ENCODE measurements at places on chromosomes 7 and 10.

DNA sequence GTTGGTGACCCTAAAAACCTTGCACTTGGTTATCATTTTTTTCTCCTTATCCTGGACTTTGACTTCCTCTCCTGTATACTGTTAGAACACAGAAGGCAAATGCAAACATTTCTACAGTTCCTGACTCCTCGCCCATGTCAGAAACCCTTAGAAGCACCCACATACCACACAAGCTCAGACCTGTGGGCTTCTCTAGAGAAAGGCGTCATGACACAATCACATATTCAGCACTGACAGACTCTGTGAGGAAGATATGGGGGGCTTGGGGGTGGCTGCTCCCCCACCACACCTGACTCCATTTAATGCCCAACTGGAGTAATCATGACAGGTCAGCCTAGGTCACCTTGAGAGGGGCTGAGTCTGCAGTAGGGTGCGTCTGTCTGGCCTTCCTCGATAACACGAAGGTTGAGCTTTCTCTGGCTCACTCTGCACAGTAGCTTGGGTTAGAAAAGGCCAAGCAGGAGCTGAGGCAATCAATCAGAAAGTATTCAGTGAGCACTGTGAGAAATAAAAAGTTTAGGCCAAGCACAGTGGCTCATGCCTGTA is 50.9 kb downstream of the CCDC3 start:
- no peak for DNase-seq

DNA sequence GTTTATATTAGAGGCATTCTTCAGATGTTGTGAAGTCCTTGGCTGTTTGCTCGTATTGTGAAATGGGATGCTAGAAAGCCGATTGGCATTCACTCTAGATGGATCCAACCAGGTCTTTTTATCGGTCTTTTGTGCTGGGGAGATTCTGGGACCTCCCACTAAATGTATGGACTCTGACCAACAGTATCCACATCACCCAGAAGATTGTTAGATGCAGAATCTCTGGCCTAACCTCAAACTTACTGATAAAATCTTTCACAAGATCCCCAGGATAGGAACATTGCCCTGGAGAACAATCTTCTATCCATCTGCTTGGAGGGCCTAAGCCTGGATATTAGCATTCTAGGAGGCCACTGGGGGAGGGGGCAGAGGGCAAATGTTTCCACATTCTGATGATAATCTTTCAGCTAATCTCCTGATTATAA is 160.9 kb downstream of the PLXDC2 start:
- DNase-seq, result no peak

- no peak for DNase-seq
Measured at GRCh38 chr10:387909-388660, 252.8 kb downstream of the ZMYND11 start.

GRCh38 chr7:122675621-122676020 is 23.3 kb downstream of the RNF133 start:
- DNase-seq, result no peak

DNA sequence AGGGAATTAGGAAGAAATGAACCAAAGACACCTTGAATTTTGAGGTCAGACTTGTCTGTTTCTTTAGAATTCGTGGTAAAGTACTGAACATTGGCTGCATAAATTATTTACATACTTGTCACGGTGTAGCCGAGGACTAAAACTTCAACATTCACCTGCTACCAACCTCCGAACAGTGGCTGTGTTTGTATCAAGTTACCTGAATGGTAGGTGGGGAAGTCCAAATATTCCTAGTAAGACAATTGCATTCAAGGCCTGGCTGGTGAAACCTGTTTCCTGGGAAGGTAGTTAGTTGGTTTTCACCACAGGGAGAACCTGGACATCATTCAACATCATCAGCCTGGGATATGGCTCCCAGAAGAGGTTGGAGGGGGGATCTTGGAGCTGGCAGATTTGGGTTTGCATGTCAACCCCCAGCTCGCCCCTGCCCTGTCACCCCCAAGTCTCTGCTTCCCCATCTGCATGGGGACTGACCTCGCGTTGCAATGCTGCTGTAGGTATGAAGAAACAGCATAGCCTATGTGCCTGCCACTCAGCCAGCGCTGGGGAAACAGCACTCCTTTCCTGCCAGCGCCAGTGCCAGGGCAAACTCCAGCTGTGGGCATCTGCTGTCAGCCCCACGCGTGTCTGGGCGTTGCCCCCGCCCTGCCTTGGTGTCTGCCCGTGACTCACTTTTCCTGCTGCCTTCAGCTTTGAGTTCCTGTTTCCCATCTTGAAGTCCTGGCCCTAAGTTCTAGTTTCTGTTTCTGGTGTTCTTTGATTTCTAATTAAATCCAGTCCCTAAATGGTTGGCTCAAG is 12.7 kb upstream of the LARP4B start:
- DNase-seq, result no peak

DNA sequence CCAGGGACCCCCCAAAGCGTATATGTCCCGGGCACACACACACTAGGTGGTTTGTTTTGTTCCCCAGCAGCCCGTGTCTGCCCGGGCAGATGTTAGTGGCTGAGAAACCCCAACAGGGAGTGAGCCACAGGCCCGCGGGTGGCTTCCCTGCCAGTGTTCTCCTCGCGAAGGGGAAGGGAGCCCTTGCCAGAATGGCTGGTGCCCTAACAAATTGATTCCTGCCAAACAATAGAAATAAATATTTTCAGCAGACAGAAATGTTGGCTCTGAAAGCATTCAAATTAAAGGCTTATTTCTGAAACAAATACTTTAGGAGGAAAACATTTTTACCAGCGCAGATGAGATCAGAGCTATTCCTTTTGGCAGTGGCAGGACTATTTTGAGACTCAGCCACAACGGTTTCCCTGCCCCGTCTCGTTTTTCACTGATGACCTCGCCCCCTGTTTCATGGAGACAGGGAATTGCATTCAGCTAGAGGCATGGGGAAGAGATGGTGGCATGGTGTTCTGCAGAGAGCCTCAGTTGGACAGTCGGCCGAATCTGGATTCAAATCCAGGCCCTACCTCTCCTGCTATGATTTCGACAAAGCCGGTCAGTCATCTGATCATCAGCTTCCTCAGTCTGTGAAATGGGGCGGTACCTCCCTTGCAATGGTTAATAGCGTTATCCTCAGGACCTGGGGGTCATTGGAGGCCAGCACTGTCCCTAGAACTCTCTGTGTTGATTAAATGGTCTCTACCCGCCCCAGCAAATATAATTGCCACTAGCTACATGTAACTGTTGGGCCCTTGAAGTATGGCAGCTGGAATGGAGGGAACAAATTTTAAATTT is 84.5 kb downstream of the CUX1 start:
- no peak for DNase-seq

GRCh38 chr10:11913079-11913641 is 90.0 kb downstream of the PROSER2 start:
- DNase-seq, result no peak

DNA sequence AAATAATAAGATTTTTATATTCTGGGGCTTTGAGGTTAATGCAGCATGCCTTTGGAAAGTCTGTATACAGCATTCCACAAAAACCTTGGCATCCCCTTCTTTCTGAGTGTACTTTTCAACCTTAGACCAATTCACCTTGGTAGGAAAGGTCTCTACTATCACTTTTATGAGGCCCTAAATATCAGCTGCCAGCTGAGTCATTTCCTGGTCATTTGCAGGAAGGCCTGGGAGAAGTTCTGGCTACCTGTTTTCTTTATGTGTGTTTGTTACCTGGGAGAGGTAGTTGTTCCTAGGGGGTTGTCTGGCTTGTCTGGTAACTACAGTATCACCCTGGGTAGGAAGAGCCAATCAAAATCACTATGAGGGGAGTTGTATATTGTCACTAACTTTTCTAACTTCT is 4.1 kb downstream of the SPAM1 start:
- DNase-seq, result no peak

GRCh38 chr7:111192614-111193413 is 101.9 kb downstream of the LRRN3 start:
- no peak for DNase-seq

- DNase-seq, result no peak
Measured at GRCh38 chr7:133183969-133184368, 68.9 kb upstream of the EXOC4 start.

GRCh38 chr10:101027106-101027720 is 3.7 kb downstream of the PDZD7 start:
- no peak for DNase-seq

DNA sequence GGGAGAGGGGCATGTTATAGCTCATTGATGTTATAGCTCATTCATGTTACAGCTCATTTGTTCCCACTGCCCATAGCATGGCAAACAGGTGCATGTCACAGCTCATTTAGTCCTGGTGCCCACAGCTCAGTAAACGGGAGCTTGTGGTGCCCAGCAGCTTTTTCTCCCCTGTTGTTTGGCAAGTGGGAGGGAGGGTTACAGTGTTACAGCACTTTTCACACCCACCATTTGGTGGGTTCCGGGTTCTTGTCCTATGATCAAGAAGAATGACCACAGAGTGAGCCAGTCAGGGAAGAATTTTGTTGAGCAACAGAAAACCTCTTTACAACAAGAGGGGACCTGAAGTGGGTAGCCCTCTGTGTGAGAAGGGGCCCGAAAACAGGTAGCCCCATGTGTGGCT is 162.8 kb upstream of the CSTF2T start:
- no peak for DNase-seq

DNA sequence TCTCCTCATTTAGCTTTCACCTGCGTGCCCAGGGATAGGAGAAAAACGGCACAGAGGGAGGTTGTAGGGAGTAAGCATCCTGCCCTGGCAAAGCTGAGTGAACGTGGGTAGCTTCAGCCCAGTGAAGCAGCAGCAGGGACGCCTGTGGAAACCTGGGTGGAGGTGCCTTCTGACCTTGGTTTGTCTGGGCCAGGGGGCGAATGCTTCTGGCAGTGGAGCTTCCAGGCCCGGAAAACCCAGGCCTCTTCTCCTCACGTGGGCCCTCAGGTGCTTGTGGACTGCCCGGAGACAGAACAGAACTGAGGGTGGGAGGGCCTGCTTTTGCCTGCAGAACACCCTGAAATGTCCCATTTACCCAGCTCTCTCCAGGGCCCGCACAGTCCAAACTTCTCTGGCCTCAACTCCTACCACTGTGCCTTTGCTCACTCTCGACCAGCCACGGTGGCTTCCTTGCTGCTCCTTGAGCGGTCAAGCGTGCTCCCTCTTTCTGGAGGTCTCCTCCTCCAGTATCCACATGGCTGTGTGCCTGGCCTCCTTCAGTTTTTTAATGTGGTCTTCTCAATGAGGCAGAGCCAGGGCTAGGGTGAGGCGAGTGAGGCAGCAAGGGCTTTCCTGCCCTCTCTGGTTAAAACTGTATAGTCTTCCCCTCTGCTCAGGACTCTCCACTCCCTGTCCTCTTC is 62.4 kb downstream of the TMEM209 start:
- DNase-seq, result no peak

- no peak for DNase-seq
Measured at GRCh38 chr10:78194539-78195402, 161.1 kb downstream of the RPS24 start.

GRCh38 chr10:49783645-49784044 is 21.5 kb upstream of the OGDHL start:
- no peak for DNase-seq

GRCh38 chr10:120460186-120460585 is 3.2 kb downstream of the PLPP4 start:
- DNase-seq, result no peak

DNA sequence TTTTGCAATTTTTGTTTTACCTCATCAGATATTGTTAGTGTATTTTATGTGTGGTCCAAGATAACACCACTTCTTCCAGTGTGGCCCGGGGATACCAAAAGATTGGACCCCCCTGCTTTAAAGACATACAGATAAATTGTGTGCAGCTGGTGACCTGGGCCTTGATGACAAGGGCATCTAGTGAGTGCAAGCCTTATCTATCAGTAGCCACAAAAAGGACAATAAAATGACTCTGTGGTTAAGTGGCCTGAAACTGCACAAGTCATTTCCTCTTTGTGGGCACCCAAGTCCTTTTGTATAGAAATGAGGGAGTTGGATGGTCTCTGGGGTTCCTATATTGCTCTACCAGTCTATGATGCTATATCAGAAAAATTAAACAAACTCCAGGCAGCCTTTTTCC is 98.1 kb downstream of the PARD3 start:
- no peak for DNase-seq

DNA sequence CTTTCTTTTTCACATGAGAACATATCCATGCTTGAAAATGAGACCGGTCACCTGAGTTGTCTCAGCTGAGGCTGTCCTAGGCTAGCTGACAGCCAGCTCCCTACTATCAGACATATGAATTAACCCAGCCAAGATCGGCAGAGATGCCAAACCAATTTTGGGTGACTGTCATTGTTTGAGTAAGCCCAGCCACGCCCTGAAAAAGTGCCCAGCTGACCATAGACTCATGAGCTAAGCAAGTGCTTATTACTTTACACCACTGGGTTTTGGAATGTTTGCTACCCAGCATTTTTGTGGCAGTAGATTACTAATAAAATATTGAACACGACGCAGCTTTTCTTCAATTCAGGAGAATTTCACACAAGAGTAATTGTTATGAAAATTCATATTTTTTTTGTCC is 265.2 kb upstream of the LYZL1 start:
- no peak for DNase-seq

DNA sequence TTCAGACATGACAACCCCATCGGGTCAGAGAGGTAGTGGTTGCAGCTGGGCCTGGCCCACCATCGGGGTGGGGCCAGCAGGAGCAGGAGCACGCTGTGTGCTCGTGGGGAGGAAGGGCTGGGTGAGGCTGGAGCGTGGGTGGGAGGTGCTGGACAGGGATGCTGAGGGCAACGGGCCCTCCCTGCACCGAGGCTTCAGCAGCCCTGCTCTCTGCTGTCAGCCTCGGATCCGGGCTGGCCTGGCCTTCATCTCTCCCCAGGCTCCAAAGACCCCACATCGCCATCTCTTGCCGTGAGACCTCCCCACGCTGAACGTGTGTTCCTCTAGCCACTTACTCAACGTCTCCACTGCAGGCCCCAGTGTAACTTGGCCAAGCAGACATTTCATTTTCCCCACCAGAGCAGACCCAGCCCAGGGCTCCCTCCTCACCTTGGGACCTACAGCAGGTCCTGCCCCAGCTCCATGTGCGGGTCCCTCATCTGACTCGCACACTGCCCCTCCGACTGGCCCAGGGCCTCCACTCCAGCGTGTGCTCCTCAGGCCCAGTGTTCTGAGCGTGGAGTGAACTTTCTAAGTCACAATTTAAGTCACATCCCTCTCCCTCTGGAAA is 462.4 kb downstream of the DNAJB6 start:
- DNase-seq, result no peak

GRCh38 chr10:43155741-43156140 is 17.5 kb downstream of the CSGALNACT2 start:
- DNase-seq, result no peak

- DNase-seq, result no peak
Measured at GRCh38 chr7:13476881-13477444, 512.5 kb downstream of the ETV1 start.

DNA sequence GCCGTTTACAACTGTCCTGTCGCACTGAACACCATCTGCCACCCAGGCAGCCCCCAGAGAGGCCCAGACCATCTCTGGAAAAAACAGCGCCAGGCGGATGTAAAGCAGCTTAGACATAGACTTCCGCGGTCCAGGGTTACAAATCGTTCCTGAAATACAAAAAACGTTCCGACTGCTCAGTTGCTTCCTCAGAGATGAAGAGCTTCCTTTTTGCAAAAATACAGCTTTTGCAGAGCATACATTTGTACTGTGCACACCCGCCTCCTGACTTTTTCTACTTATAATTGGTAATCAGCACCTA is 11.4 kb downstream of the DAGLB start:
- DNase-seq, result no peak

All from D721Med (cell line).